ENCODE measurements at places on chromosomes 2 and 18.

- DNase-seq = no peak
Measured at GRCh38 chr2:40330096-40330495, 121.8 kb downstream of the SLC8A1 start.

- no peak for DNase-seq
Measured at GRCh38 chr2:224156436-224156835, 117.3 kb upstream of the SERPINE2 start.

DNA sequence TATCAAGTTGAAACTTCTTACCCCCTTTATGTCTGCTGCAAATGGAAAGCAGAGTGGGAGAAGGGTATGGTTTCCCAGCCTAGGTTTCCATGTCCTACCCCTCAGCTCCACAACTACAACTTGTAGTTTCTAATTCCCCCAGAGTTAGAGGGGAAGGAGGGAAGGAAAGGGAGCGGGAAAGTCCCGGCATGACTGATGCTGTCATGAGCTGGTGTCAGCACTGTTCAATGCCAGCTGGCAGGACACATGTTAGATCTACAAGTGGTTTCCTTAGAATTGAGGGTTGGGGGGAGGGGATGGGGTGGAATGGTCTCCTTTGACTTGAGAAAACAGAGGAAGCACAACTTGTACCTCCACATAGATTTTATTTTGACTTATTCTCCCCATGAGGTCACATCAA is 194.0 kb downstream of the MBD2 start:
- no peak for DNase-seq

DNA sequence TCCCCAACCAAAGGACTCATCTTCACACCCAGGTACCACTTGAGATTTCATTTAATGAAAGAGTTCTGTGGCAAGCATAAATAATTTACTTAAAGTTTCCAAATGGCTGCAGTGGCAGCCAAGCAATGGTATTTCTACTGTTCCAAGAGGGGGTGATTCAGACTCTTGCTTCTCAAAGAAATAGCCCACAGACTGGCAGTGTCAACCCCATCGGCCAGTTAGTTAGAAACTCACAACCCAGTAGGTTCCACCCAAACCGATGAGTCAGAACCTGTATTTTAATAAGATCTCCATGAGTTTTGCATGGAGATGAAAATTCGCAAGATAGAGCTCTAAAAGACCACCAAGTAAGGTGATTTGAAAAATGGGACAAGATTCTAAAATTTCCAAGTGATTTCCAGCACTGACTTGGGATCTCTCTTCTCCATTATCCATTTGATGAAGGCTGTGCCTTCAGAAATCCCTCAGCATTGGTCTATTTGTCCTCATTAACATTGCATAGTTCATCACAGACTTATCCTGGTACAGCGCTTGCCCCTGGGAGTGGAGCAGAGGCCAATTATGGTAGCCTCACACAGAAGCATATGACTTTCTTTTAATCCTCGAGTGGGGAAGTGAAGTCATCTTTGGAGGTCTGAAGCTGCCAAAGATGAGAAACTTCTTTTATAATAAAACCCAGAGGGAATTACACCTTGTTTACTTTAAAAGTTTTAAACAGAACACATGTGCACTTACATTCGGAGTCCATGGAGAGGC is 361.4 kb upstream of the ID2 start:
- DNase-seq = no peak

DNA sequence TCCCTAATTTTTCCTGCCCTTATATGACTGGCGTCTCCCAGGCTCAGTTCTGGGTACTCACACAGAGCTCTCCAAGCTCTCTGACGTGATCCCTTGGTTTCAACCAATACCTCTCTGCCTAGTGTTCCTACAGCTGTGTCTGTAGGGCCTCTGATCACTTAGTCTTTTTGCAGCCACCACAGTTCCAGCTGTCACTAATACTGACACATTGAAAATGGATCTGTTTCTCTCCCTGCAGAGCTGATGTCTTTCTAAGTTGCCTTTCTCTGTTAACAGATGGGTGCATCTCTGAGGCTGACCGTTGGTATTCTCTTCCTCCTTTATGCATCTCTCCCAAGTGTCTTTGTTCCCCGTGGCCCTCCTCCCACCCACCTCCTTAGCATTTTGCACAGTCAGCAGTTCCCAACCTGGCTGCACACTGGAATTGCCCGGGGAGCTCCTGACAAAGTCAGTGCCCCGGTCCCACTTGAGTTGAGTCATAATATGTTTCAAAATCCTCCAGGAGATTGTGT is 62.5 kb downstream of the CERS6 start:
- no peak for DNase-seq

DNA sequence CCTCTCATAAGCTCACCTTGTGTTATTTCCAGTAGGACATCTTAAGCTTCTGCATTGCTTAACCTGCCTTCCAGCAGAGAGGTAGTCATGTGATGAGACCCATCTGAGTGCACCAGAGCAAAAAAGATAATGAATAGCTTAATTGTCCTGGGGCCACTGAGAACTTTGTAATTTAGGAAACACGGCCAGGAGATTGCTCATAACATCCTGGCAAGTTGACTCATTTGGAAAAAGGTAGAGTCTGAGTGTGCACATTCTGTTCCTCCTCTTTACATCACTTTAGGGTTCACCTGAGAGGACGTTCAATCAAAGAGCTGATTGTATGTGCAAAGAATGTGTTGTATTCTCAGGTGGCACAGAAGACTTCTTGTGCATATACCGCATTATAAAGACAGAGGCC is 830.2 kb upstream of the SOX11 start:
- no peak for DNase-seq

DNA sequence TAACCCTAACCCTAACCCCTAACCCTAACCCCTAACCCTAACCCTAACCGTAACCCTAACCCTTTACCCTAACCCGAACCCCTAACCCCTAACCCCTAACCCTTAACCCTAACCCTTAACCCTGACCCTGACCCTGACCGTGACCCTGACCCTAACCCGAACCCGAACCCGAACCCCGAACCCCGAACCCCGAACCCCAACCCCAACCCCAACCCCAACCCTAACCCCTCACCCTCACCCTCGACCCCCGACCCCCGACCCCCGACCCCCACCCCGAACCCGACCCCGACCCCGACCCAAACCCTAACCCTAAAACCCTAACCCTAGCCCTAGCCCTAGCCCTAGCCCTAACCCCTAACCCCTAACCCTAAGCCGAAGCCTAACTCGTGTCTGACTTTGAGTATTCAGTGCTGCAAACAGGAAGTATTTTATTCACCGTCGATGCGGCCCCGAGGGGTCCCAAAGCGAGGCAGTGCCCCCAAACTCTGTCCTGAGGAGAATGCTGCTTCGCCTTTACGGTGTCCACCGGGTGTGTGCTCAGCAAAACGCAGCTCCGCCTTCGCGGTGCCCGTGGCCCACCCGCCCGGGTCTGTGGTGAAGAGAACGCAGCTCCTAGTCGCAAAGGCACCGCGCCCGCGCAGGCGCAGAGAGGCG is 36.0 kb downstream of the FAM110C start:
- no peak for DNase-seq

- DNase-seq = no peak
Measured at GRCh38 chr2:53724536-53724935, 43.1 kb upstream of the CHAC2 start.

DNA sequence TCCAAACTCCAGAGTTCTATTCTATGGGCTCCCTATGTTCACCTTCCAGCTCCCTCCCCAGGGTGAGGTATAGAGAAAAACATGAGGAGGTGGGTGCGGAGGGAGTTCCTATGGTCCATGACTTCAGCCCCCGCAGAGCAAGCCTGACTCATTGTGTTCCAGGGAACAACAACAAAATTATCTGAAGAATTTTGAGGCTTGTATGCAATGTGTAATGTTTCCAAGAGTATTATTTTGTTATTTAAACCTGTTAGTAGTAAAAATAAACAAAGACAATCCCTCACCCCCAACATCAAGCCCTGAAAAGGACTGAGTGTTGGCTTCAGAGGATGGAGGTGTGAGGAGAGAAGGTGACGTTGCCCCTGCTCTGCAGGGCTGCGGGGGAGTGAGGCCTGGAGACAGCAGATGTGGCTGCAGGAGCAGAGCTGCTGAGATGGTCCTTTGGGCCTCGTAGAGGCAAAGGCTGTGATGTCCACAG is 29.0 kb downstream of the LAMA3 start:
- DNase-seq = no peak

GRCh38 chr2:49827366-49827765 is 673.1 kb upstream of the FSHR start:
- DNase-seq = no peak

GRCh38 chr2:232228332-232228731 is 150.2 kb upstream of the ALPP start:
- DNase-seq = no peak

DNA sequence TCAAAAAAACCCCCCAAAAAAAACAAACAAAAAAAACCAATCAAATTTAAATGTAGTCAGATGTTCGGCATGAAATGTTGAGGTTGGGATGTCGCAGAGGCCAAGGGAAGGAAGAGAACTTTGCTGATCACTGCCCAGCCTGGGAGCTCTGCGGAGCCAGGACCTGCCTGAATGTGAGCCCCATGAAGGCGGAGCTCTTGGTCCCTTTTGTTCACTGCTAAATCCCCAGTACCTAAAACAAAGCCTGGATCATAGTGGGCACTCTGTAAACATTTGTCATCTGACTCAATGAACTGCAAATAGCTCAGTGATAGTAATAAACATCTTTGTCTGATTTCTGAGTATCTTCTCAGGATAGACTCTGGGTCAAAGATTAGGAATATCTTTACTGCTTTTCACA is 64.0 kb downstream of the NGEF start:
- DNase-seq = no peak

GRCh38 chr2:32772638-32773447 is 145.0 kb downstream of the TTC27 start:
- no peak for DNase-seq

DNA sequence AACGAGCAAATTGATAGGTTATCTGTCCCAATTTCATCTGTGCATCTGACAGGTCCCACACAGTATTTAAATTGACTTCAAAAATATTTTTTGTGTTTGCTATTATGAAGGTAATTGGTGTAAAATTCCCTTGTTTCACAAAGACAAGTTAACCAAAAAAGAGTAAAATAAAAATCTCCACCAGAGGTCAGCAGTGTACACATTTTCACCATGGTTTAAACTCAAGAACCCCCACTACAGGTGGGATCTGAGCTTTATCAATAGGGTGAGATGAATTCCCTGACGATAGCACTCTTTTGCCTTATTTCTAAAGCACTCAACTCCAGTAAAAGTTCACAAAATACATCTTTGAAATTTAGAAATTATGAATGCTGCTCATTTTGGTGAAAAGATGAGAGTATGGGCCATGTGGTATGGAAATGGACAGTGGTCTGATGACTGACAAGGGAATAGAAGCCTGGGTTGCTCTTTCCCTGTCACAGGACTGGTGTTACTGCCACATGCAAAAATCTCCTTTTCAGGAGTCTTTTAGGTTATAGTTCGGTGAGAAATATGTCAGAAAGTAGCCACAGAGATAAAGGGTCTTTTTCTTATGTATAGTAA is 68.0 kb downstream of the SERPINB8 start:
- DNase-seq = no peak

DNA sequence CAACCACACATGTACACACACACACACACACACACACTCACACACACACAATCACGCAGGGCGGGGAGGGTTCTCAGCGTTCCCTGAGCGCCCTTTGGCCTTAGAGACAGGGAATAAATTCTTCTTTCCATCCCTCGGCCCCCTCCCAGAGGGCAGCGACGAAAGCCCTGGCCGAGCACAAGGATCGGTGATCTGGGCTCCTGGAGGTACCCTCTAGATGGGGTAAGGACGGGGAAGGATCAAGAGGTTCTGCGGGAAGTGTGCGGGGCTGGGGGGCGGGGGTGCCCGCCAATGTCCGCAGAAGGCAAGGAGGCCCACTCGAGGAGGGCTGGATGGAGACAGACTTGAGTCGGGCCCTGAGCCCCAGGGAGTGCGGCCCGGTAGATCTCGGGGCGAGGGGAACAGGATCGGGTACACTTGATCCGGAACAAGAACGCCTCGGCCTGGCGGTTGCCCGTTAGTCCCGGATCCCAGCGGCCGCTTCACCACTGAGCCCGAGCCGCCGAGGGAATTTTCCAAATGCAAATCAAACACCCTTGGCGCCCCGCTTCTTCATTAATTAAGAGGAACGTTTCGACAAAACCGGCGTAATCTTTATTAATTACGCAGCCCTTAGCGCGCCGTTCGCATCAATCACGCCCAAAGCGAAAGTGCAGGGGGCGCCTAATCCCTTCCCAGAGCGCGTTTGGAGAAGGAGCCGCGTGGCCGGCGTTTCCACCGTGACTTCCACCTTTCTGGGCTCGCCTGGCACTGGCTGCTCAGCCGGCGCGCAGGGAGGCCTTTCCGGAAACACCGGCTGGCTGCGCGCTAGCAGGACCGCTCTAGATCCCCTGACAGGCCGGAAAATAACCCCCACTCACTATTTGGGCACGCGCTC is 7.0 kb upstream of the PAX3 start:
- DNase-seq = no peak

GRCh38 chr18:9429662-9429993 is 45.7 kb upstream of the RALBP1 start:
- no peak for DNase-seq

DNA sequence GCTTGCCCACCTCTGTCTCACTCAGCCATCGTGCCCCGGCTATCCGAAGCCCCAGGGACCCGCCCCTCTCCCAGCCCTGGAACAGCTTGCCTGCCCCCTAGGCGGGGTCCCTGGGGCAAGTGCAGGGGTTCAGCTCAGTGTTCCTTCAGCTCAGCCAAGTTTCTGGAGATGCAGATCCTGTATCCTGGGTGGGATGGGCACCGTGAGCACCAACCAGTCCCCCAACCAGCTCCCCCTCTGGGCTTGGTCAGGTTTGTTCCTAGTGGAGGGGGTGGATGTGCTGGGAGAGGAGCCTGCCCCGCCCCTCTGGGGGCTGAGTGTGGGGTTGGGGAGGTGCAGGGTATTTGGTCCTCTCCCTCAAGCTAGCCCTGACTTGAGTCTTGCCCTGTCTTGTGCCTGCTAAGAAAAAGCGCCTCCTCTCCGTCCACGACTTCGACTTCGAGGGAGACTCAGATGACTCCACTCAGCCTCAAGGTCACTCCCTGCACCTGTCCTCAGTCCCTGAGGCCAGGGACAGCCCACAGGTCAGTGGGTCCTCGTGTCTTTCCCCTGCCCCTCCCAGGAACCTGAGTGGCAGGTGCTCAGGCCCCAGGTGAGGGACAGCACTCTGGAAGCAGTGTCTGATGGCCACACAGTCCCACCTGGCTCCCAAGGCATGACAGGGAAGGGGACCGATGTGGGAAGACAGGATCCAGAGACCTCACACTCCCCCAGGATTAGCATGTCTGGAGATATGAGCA is 32.6 kb downstream of the MLPH start:
- no peak for DNase-seq

DNA sequence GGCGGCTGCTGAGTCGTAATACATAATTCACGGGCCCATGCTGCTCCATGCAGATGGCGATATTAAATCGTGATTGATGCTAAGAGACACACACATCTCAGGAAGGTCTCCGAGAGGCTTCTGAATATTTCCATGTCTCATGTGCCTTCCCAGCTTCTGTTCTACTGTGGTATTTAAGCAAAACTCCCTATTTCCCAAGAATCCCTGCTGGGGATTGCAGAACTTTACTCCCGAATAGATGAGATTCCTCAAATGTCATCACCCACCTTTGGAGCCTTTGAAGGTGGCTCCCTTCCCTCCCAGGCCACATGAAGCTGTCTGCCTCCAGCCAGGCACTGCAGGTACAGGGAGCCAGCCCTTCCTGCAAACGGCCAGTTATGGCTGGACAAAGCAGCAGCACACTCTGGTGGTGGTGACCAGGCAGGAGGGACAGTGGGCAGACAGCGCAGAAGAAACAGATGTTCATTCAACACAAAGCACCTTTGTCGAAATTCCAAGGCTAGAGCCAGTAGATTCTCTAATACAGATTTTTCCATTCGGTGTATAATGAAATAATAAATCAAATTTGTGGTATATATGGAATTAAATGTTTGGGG is 14.1 kb downstream of the NRP2 start:
- DNase-seq = peak; percentile 34

- DNase-seq = no peak
Measured at GRCh38 chr18:11719621-11720020, 30.6 kb downstream of the GNAL start.

All from C1 segment of cervical spinal cord (tissue), 14 donors.